A549 treated with DMSO at 1 μM for 4 hours (cell line): ENCODE measurements at places on chromosomes 11 and 22. TPM values are rescaled to one million over a fixed set of nuclear protein-coding genes. Genes with fewer than 3 reads are reported as not detected.

GRIK4 gene
- total RNA-seq = 0.02 TPM in 2 of 5 replicates, not detected in the others

TM7SF2 gene
- total RNA-seq = 4.6 to 9.0 TPM (median 6.1 TPM) in 5 replicates

TSSK2 gene
- 0.07 TPM in 1 of 5 replicates, not detected in the others for total RNA-seq

PATE4 gene
- total RNA-seq = not detected in 5 replicates

MMP7 gene
- total RNA-seq = 22.9 to 34.4 TPM (median 26.2 TPM) in 5 replicates

CLDN5 gene
- total RNA-seq = not detected in 5 replicates

MISFA gene
- total RNA-seq = 1.9 to 2.7 TPM (median 2.3 TPM) in 5 replicates

CELSR1 gene
- total RNA-seq = 26.2 to 29.4 TPM (median 26.5 TPM) in 5 replicates

KRTAP5-9 gene
- not detected in 5 replicates for total RNA-seq

DDTL gene
- total RNA-seq = 1.6 to 1.9 TPM (median 1.7 TPM) in 5 replicates

KCNJ1 gene
- not detected in 5 replicates for total RNA-seq

OR5P2 gene
- not detected in 5 replicates for total RNA-seq

RDX gene
- 77.1 to 120 TPM (median 105 TPM) in 5 replicates for total RNA-seq

TNNT3 gene
- 0.11 to 0.17 TPM in 2 of 5 replicates, not detected in the others for total RNA-seq

KRTAP5-1 gene
- not detected in 5 replicates for total RNA-seq

PRG3 gene
- total RNA-seq = not detected in 5 replicates

PLEKHA7 gene
- 15.7 to 19.6 TPM (median 17.5 TPM) in 5 replicates for total RNA-seq

ACTN3 gene
- total RNA-seq = 0.02 to 0.08 TPM (median 0.05 TPM) in 3 of 5 replicates, not detected in the others

MS4A7 gene
- total RNA-seq = not detected in 5 replicates

DNAJB7 gene
- total RNA-seq = not detected in 5 replicates

PHLDA2 gene
- total RNA-seq = 108 to 163 TPM (median 129 TPM) in 5 replicates

OR8G5 gene
- total RNA-seq = not detected in 5 replicates

ARFIP2 gene
- 54.9 to 61.4 TPM (median 59.2 TPM) in 5 replicates for total RNA-seq

BTBD18 gene
- not detected in 5 replicates for total RNA-seq

KLHL35 gene
- total RNA-seq = 0.57 to 1.4 TPM (median 1.2 TPM) in 5 replicates

POU2AF1 gene
- total RNA-seq = not detected in 5 replicates

KRTAP5-11 gene
- total RNA-seq = not detected in 5 replicates

LRRC56 gene
- 0.40 to 0.70 TPM (median 0.55 TPM) in 5 replicates for total RNA-seq

RTCB gene
- 80.2 to 85.5 TPM (median 82.9 TPM) in 5 replicates for total RNA-seq

TBCEL gene
- 5.8 to 7.1 TPM (median 6.2 TPM) in 5 replicates for total RNA-seq

ADM2 gene
- 0.41 to 0.73 TPM (median 0.58 TPM) in 5 replicates for total RNA-seq

RGL4 gene
- 0.04 TPM in 1 of 5 replicates, not detected in the others for total RNA-seq

PIK3IP1 gene
- 1.2 to 2.1 TPM (median 1.3 TPM) in 5 replicates for total RNA-seq

SAA4 gene
- total RNA-seq = not detected in 5 replicates

C11orf87 gene
- 0.01 to 0.06 TPM (median 0.02 TPM) in 4 of 5 replicates, not detected in the other for total RNA-seq

DBX1 gene
- not detected in 5 replicates for total RNA-seq

SLC22A25 gene
- not detected in 5 replicates for total RNA-seq

RFPL2 gene
- 0.10 to 0.20 TPM (median 0.19 TPM) in 4 of 5 replicates, not detected in the other for total RNA-seq

TSPAN32 gene
- not detected in 5 replicates for total RNA-seq

MRGPRX3 gene
- 0.10 TPM in 1 of 5 replicates, not detected in the others for total RNA-seq

GGTLC2 gene
- not detected in 5 replicates for total RNA-seq

HTR3B gene
- total RNA-seq = not detected in 5 replicates

HORMAD2 gene
- total RNA-seq = not detected in 5 replicates

VWCE gene
- 0.38 to 0.77 TPM (median 0.57 TPM) in 5 replicates for total RNA-seq

SLC22A12 gene
- total RNA-seq = not detected in 5 replicates

SMIM38 gene
- 0.06 to 0.08 TPM in 2 of 5 replicates, not detected in the others for total RNA-seq

MYBPC3 gene
- total RNA-seq = 0.05 to 0.10 TPM (median 0.07 TPM) in 5 replicates

GAB4 gene
- not detected in 5 replicates for total RNA-seq

KRTAP5-7 gene
- not detected in 5 replicates for total RNA-seq

OR10A6 gene
- not detected in 5 replicates for total RNA-seq

ALDH3B1 gene
- 117 to 131 TPM (median 121 TPM) in 5 replicates for total RNA-seq

LGALS1 gene
- total RNA-seq = 1,194 to 1,393 TPM (median 1,273 TPM) in 5 replicates

LDLRAD3 gene
- 21.6 to 26.5 TPM (median 23.6 TPM) in 5 replicates for total RNA-seq
